ENCODE measurements at places on chromosomes 16 and 17.

GRCh38 chr17:28290703-28291102 lies 28.3 kb upstream of the TMEM97 start:
- no peak for DNase-seq

DNA sequence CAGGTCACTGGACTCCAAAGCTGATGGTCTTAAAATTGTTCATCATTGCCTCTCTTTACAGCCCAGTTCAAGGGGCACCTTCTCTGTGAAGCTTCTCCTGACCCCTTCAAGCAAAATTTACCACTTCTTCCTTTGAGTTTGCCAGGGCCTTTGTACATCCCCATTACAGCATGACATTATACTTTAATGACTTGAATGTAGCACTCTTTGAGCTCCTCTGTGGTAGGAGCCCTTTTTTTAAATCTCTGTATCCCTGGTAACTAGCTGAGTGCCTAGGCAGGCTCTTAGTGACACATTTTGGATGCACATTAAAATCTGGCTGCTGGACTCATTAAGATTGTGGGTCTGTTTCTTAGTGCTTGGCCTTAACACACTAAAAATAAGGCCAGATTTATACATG lies 412.1 kb downstream of the CA10 start:
- peak; percentile 78 for DNase-seq

- peak; percentile 79 for DNase-seq
Observed at GRCh38 chr16:68995011-68995504, 110.4 kb upstream of the HAS3 start.

GRCh38 chr16:1182316-1182671 lies 29.4 kb downstream of the CACNA1H start:
- no peak for DNase-seq

DNA sequence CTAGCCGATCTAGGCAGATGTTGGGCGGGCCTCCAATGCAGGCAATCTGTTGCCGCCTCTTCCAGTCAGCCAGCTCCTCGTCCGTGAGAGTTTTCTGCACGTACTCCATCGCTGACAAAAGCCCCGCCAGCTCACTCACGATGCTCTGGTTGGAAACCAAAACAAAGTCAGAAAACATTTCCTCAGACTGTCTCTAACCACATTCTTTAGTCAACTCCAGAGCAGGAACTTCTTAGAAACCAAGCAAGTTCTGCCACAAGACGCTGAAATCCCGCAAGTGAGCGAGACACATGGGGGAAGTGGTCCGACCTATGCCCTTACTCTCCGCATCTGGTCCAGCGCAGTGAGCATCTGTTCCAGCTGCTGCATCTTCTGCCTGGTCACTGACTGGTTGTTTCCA lies 49.1 kb downstream of the STAT5A start:
- DNase-seq: no peak

- no peak for DNase-seq
Observed at GRCh38 chr17:82386881-82387704, 15.5 kb downstream of the UTS2R start.

DNA sequence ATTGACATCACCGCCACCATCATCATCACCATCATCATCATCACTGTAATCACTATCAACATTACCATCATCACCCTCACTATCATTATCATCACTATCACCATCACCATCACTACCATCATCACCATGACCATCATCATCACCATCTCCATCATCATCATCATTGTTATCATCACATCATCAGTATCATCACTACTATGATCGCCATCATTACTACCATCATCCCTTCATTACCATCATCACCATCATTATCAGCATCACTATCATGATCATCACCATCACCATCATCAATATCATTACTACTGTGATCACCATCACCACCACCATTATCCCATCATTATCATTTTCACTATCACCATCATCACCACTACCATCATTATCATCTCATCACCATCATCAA lies 368.3 kb downstream of the SEC14L1 start:
- no peak for DNase-seq

GRCh38 chr17:46777943-46778915 lies 40.3 kb downstream of the WNT3 start:
- DNase-seq: no peak

DNA sequence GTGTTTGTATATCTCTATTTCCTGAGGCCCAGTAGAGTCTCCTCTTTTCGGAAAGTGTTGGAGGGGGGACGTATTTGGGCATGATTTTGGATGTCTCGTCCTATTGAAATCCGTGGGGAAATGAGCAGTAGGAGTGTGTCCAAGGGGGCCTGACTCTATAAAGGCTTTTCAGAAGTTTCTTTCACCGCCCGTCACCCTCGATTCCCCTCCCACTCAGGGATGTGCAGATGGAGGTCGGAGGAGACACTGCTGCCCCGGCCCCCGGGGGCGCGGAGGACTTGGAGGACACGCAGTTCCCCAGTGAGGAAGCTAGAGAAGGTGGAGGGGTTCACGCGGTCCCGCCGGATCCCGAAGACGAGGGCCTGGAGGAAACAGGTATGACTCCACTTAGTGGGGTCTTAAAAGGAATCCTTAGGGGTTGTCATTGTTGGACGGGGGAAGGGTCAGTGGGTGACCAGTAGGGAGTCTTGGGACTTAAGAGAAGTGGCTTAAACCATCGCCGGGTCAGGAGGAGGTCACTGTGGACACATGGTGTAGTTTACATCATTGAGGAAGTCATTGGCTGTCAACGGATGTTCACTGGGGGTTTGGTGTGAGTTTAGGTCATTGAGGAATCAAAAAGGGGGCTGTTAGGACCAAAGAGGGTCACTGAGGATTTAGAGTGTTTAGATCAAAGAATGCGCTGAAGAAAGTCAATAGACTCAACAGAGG lies 424 bp downstream of the MON1B start:
- DNase-seq: no peak

DNA sequence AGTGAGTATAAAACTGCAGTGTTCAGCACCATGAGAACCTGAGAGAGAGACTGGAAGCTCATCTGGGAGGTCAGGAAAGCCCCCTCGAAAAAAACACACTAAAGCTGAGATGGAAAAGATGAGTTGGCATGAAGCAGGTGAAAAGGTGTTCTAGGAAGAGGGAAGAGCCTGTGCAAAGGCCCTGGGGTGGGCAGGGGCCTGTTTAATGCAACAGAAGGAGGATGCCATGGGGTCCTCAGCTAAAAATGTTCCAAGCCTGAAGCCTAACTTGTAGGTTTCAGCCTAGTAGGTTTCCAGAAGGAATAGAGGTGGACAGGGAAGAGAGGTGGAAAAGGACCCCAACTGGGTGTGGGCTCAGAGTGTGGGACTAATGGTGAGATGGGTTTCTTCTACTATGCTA lies 242.3 kb upstream of the ZFHX3 start:
- DNase-seq: no peak

GRCh38 chr16:55832773-55833691 lies at the start of gene CES1:
TSS of gene CES1 (minus strand) at chr16:55833096. CDS start at chr16:55833055, 41 bp downstream.
- no peak for DNase-seq

DNA sequence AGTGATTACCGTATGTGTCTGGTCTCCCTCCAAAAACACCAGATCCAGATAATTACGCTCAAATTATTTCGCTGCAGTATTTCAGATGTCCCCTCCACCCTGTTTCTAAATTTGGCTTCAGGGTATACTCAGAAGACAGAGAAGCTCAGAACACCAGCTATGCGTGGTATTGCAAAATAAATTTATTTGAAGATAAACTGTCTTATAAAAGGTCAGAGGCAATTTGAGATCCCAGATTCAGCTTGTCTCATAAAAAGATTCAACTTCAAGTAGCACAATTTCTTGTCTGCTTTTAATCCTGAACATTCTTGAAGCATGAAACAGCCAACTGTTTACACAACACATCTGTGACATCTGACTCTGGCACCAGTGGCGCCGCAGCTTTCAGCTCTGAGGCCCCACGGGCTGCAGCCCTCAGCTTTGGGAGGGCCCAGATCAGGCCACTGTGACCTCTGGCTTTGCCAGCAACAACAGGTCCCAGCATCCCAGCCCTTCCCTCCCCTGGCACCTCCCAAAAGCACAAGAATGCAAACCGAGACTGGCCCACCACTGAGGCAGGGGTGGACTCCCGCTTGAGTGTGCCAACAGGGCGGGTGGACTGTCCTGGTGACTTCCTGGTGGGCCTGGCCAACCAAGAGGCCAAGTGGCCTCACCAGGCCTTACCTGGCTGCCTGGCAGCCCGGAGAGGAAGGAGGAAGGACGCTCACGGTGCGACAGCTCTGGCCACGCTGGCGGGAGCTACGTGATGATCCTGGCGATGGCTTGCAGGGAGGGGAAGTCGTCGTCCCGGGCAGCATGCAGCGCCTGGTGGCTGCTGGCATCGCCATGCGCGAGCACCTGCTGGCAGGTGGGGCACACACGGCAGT lies 8.0 kb downstream of the SYNGR3 start:
- no peak for DNase-seq

DNA sequence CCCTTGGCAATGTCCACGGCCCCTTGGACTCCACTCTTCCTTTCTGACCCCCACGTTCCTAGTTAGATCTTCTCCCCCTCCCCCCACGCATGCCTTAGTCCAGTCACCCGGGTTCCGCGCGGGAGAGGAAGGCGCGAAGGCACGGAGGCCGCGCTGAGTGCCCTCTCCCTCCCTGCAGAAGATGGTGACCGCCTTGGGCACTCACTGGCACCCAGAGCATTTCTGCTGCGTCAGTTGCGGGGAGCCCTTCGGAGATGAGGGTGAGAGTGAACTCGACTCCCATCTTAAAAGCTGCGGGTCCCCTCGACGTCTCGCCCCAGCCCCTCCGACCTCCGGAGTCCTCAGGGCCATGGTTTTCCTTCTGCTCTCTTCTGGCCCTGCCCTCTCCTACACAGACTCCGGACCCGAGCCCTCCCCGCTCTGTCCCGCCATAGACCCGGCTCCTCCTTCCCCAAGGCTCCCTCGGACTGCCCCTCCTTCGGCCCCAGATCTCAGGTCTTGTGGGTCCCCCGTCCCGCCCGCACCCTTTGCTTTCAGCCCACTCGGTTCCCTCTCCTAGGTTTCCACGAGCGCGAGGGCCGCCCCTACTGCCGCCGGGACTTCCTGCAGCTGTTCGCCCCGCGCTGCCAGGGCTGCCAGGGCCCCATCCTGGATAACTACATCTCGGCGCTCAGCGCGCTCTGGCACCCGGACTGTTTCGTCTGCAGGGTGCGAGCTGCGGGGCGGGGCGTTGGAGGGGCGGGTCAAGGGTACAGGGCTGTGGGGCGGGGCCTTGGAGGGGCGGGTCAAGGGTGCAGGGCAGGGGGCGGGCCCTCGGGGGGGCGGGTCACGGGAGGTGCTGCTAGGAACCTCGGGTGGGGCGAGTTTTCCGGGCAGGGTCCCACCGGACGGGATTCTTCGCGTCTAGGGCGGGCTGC lies 4.6 kb downstream of the TGFB1I1 start:
- DNase-seq: no peak

GRCh38 chr17:45307290-45308015 lies 9.4 kb downstream of the MAP3K14 start:
- no peak for DNase-seq

All from NCI-H1436 treated with DMSO at 0.1 percent for 48 hours (cell line).